ENCODE measurements at places on chromosomes 3 and 15.
A peak's percentile ranks its signal among the peaks of the same experiment; 100 is the strongest.

DNA sequence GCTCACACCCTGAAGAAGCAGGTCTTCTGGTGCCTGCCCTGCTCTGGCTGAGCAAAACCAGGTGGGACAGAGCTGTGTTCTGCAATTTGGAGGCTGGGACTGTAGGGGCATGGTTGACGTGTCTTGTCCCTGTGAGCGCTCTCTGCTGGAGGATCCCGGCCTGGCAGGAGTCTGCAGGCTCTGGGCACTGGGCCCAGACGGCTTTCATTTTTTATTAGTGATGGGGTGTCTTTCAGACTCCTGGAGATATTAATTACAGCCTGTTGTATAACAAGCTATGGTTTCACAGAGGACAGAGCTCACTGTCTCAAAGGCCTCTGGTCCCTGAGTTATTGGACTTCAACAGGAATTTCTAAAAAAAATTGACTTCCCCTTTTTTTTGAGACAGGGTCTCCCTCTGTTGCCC, 29.5 kb upstream of the ZNF710 start:
- peak; percentile 69 for DNase-seq

- no peak for DNase-seq
Observed at GRCh38 chr3:149016669-149017541, 25.6 kb downstream of the GYG1 start.

DNA sequence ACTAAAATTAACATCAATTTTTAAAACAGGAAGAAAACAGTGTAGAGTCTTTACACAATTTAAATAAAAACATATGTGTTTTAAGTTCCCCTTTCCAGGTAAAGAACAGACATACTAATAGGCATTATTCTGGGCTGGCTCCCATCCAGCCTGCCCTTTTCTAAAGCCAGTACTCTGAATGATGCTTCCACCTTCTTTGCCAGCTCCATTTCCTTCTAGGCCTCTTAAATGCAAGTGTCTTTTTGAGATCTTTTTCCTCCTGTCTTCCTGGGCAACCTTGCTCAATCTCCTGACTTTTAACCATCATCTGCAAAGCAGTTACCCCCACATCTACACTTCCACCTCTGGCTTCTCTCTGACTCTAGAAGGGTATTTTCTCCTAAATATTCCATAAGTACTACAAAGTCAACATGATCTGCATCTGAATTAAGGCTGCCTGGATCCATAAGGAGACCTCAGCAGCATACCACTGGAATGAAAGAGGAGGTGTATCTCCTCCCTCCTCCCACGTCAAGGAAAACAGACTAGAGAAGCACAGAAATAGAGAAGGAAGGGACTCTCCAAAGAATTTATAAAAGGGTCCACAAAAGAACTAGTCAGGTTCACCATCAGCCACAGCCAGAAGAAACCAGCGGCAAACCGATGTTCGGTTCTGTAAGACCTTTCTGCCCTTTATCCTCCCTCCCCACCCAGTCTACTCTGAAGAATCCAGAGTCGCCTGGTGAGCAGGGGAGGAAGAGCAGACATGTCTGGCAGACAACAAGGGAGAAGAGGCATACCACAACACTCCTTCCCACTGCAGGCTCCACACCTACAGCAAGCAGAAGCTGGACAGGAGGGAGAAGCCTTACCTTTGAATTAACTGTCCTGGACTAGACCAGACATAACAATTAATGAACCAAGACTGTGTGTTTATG, 47.1 kb downstream of the GOLIM4 start:
- DNase-seq, result no peak

DNA sequence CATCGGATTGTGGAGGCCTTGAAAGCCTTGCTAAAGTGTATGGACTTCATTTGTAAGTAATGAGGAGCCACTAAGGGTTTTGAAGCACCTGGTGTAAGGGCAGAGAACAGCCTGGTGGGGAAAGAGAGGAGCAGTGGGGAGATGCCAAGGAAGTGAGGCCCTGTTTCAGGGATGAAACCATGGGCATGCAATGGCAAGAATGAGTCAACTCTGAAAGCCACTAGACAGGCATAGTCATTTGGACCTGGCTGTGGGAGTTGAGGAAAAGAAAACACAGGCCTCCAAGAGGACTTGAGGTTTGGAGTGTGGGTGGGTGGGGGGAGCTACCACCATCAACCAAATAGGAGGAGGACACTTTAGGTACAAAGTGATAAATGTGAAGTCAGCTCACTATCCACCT, 7.6 kb downstream of the XCR1 start:
- DNase-seq, result no peak

DNA sequence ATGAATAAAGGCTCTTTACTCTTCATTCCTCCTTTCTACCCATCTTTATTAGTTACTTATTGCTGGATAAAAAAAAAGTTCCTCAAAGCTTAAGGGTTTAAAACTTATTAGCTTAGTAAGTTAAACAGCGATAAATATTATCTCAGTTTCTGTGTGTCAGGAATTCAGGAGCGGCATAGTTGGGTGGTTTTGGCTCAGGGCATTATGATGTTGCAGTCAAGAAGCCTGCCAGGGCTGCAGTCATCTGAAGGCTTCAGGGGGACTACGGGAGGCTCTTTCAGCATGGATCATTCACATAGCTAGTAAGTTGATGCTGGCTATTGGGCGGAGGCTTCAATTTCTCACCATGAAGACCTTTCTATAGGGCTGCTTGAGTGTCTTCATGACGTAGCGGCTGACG, 1.9 kb upstream of the DLG1 start:
- no peak for DNase-seq

GRCh38 chr3:71189480-71189879, 394.0 kb downstream of the FOXP1 start:
- DNase-seq, result no peak

GRCh38 chr3:115227461-115227860, 80.4 kb upstream of the ZBTB20 start:
- DNase-seq, result no peak

- no peak for DNase-seq
Observed at GRCh38 chr3:157868196-157868595, 238.0 kb downstream of the SHOX2 start.

DNA sequence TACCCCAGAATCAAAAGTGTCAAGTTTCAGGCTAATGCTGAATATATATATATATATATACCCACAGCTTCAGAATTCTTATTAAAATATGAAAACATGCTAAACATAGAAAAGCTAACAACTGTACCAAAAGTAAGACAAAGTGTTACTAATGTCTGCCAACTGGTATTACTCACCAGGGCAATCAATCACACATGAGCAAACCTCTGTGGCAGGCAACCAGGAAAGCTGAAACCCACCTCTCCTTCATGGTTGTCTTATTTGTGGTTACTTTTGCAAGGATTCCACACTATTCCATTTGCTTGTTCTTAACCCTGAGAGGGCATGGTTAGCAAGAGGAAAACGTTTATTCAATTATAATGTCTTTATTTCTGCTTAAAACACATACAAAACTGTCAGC, 512.3 kb upstream of the MDFIC2 start:
- no peak for DNase-seq

- no peak for DNase-seq
Observed at GRCh38 chr15:62369454-62369853, 204.4 kb upstream of the C2CD4B start.

DNA sequence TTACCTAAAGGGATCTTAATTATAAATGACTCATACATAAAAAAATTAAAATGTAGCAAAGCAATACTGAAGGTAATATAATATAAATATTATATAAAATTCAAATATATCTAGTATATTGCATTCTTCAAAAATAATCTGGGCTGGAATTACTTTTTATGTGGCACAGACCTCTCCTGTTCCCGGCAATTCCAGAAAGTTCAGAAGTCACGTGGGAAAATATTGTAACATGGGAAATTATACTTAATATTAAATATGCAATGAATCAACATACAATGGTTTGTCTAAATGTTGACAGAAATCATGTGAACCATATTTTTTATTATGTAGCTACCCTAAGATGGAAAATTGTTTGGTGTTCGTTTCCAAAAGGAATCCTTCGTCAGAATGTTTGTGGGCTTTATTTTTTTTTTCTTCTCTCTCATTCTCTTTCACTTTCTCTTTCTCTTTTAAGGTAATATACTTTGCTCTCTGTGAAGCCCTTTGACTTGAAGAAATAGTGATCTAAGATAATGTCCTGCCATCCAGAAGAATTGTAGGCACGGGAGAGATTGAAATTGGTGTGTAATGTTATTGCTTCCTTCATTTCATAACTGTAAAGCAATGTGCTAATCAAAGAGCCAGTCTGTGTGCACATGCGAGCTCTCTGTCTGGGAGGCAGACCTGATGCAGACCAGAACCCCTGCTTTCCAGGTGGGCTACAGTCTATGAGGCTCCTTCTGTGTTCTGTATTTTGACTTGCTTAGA, 559.4 kb downstream of the NR2F2 start:
- DNase-seq, result no peak

DNA sequence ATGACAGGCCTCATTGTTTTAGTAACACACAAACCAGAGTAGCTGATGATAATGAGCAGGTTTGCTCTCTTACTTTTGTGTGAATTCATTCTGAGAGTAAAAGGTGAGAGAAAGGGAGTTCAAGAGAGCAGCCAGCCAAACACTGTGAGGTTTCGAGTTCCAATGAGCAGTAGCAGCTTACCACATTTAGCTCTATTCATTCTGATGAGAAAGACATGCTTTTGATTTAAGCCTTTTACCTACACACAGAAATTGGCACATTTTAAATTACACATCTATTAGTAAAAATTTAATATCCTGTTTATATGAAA, 28.0 kb downstream of the GLDN start:
- no peak for DNase-seq

DNA sequence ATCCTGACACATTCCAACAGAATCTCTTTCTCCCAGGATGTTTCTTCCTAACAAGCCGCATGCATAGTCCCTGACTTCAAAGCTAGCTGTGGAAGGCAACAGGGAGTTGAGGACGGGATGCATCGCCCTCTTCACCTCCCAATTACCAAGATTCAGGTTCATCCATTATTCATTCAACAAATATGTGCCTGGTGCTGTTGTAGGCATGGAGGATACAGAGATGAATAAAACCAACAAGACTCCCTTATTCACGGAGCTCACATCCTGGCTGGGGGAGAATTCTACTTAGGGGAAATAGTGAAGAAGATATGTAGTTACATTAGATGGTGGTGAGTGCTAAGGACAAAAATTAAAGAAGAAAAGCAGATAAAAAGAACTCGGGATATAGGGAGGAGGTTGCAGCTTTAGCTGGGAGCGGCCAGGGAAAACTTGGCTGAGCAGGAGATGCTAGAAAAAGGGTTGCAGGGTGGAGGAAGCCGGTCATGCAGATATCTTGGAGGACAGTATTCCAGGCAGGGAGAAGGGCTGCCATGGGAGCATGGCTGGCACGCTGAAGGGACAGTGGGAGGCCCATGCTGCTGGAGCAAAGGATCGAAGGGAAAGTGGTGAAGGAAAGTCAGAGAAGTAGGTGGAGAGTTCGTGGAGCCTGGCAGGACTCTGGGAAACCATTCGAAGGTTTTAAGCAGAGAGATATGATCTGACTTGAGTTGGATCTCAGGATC, 5.0 kb downstream of the ITGB5 start:
- no peak for DNase-seq

GRCh38 chr15:76184650-76185035, 124.9 kb downstream of the TMEM266 start:
- no peak for DNase-seq

GRCh38 chr15:39287322-39288195, 293.3 kb upstream of the THBS1 start:
- DNase-seq, result no peak

- no peak for DNase-seq
Observed at GRCh38 chr3:55484801-55485791, 2.0 kb downstream of the WNT5A start.

DNA sequence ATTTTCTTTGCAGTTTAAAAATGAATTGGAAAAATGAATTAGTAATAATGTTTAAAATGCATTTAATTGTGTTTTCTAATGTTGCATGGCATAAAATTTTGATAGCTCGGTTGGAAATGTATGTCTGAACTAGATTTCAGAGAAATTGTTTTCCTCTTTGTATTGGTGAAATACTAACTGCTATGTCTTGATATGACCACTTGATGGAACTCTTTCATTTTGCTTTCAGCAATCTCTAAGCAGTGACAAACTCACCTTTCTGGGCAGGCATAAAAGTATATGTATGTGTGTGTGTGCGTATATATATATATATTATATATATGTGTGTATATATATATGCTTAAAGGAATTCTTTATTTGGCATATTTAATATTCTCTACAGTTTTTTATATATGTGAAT, 239.3 kb upstream of the ZNF717 start:
- DNase-seq, result no peak

- DNase-seq, result no peak
Observed at GRCh38 chr15:64624242-64624641, 151.1 kb downstream of the RBPMS2 start.

DNA sequence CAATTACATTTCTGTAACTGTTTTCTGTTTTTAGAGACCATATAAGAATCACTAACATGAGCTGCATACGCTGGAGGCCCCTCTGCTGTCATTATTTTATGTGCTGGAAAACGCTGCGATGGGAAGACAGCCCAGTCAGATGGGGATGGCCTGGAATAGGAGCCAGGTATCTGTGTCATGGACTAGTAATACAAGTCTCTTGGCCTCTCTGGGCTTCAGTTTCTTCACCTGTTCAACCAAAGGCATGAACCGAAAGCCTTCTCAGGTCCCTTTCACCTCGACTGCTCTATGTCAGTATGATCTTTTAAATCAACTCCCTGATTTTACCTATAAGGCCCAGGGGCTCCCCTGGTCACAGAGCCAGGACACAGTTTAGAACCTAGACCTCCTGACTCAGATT, 14.6 kb upstream of the RFTN1 start:
- DNase-seq, result no peak

DNA sequence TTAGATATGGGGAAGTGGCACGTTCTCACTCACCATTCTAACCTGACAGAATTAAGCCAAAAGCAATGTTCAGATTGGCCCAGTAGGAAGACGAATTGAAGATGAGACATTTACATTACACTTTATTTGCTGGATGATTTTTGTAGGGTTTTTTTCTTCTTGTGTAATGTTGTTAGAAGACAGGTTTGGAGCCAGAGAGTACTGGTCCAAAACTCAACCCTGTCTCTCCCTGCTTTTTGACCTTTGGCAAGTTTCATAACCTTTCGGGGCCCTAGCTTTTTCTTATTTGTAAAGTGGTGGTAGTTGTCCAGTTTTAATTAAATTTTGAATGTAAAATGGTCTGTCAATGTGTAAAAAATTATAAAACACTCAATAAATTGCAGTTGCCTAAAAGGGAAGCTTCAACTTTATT, 29.5 kb downstream of the PDE8A start:
- DNase-seq, result no peak
